NCI-H524 (cell line): ENCODE measurements at places on chromosomes 12 and 14.
A peak's percentile ranks its signal among the peaks of the same experiment; 100 is the strongest.

DNA sequence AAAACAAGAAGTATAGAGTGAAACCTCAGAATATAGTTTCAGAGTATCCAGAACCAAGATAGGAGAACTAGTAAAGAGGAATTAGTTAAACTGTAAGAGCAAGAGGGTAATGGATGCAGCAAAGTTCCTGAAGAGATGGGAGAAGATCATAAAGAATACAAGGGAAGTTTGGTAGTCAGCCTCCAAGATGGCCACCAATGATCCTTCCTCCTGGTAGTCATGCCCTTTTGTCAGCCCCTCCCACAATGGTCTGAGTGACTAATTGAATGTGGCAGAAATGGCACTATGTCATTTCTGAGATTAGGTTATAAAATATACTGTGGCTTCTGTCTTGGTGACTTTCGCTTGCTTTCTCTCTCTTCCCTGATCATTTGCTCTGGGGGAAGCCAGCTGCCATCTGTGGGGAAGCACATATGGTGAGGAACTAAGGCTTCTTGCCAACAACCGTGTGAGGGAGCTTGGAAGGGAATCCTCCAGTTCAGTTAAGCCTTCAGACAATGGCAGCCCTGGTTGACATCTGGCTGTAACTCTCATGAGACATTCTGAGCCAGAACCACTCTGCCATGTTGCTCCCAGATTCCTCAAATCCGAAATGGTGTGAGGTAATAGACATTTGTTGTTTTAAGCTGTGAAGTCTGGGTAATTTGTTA is 55.3 kb upstream of the AMN1 start:
- peak; percentile 93 for DNase-seq

GRCh38 chr12:22117563-22118237 is 71.7 kb downstream of the CMAS start:
- no peak for DNase-seq

DNA sequence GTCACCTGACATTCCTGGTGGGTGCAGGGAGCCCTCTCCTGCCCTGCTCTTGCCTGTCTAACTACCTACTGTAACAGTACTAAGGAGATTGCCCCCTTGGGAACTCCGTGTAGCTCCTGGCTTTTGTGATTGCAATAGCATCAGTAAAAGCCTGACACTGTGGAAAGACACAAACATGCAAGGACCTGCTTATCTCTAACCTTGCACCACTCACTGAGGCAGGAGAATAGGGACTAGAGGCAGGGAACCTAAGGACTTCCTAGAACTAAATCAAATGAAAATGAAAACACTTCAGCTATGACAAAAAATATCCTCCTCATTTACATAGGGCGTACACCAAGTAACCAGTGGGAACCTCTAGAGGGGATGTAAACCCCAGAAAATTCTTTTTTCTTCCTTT is 28.5 kb downstream of the TUBA1A start:
- no peak for DNase-seq

DNA sequence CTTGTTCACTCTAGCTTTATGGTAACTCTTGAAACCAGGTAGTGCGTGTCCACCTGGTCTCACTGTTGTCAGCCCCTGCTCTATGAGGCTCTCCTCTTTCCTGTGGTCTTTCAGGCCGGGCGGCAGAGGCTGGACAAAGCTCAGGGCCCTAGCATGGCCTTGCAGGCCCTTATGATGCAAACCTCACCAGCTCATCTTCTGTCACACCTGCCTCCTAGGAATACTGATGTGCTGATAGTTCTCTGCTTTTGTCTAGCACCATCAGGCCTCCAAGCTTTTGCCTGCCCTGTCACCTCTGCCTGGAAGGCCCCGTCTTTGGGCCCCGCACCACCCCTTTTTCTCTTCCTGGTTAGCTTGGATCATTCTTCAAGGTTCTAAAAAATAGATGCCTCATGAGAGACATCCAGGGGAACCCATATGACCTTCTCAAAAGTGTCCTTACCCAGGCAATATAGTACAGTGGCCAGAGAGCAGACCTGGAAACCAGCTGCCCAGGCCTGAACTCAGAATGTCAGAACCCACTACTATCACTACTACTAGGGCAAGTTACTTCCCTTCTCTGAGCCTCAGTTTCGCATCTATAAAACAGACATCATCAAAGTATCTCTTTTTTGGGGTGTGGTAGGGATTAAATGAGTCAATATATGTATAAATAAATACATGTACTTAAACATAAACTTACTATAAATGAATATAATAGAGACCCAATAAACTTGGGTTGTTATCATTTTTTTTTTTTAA is 91.7 kb downstream of the ZFP36L1 start:
- no peak for DNase-seq

DNA sequence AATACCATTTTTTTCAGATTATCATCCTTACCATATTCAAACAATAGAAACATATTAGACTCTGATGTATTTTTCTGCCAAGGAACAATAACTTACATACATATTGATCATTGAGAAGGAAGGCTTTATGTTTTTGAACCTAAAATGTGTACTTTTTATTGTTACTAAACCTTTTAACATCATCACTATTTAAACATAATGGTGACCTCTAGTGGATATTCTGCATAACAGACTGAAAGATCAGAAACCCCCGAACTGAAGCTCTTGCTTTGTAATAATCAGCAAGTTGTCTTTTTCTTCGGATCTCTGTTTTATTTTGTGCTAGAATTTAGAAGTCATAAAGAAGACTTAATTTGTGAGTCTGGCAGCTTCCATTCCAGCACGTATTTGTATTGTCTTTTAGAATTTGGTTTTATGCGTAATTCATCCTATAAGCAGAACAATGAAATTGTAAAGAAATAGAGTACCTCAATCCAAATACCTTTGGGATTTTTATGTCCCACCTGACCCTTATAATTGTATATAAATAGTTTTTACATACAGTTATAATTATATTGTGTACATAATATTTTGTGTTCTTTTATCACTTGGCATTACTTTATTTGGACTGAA is 125.9 kb upstream of the ATF1 start:
- DNase-seq = peak; percentile 44

DNA sequence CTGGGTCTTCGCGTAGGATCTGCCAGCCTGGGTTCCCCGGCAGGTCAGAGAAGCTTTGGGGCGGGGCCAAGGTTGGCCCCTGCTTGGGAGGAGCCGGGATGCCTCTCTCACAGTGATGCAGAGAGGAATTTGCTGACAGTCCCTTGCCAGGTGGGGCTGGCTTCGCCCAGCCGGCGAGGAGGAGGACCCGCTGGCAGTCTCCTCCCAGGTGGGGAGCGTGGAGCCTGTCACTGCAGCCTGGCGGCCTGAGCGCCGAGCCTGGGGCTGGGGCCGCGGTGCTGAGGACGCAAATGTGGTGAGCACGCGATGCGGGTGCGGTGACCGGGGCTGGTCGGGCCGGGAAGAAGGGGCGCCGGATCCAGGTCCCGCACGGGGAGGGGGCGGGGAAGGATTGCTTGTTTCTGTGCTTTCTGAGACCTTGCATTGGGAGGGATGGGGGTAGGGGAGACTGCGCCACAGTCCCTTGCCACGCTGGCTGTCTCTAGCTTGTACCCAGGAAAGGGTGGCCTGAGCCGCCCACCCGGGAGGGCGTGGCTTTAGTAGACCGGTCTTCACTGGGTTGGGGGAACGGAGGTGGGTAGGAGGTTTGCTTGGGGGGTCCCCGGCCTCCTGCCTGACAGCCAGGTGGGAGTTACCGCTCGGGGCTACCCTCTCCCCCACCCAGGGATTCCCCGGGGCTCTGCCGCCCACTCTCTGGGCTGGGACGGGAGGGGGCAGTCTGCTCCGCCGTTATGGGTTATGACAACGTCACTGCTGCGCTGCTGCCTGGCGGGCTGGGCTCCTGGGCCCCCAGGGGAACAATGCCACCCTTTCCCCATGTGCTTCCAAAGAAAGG is at the start of gene TMEM63C:
TMEM63C (plus strand) TSS at position 196 of the 835 bp plus-strand sequence. CDS start 37,016 bp downstream, outside the sequence.
- DNase-seq = peak; percentile 100

DNA sequence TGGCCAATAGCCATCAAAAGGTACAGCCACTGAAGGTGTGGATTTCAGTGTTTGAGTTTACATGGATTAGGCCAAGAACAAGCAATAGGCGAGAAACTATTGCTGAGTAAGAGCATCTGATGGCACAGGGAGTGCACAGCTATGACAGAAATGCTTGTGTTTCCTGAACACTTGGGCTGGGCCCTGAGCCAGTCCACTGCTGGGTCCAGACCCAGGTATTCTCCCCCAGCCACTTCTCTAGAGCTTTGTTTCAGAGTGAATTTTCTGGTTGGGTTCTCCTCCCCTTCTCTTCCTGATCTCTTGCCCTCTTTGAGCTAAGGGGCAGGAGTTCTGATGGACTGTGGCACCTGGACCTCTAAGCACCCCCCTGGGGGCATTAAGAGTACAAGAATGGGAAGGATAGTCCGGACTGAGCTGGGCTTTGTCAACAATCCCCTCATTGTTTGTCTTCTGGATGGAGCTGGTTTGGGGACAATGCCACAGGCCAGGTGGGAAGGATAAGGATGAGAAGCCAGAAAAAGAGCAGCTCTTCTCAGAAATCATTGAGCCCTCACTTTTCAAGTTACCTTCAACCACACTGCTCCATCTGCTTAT is 8.3 kb downstream of the HOXC5 start:
- no peak for DNase-seq

GRCh38 chr12:121120323-121120722 is 12.4 kb upstream of the P2RX7 start:
- no peak for DNase-seq

GRCh38 chr14:76329951-76330350 is 46.0 kb upstream of the ESRRB start:
- DNase-seq = no peak

- no peak for DNase-seq
Observed at GRCh38 chr14:49017447-49017846, 568.7 kb downstream of the RPS29 start.

DNA sequence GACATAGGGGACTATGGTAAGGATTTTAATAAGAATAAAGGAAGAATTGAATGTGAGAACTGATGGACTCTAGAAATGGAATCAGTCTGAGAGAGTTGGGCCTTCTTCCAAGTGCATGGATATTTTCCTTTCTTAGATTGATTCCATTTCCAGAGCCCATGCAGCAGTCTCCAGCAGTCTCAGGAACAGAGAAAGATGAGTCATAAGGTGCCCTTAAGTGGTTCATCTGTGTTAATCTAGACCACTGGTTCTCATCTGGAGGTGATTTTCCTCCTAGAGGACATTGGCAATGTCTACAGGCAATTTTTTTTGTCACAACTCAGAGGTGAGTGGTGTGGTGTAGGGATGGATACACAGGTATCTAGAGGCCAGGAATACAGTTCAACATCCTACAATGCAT is 25.9 kb downstream of the TRIM9 start:
- DNase-seq = no peak

GRCh38 chr12:71756054-71756690 is 1.5 kb downstream of the RAB21 start:
- DNase-seq = no peak

DNA sequence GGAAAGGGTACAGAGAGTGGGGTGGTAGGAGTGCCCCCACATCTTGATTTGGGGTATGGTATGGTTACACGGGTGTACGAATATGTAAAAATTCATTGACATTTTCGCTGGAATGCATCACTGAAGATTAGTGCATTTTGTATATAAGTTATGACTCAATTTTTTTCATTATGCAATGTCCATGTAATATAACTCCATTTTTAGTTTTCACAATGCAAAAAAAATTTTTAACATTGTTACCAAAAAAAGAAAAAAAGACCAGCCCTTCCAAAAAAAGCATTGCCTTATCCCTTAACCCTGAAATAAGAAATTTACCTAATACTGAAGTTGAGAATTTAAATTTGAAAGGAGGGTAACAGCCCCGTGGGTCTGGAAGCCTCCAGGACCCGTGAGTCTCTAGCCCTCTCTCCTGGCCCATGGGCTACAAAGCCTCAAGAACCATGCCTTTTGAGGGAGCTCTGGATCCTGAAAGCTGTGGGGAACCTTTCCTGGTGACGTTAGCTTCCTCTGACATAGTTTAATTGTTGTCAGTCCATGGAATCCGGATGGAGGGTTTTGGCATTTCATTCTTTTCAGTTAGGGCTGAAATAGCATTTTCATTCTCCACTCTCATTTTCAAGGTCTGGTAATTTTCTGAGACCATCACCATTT is 55.6 kb upstream of the ACTN1 start:
- DNase-seq = no peak

- DNase-seq = peak; percentile 25
Observed at GRCh38 chr14:56173365-56173922, 55.2 kb downstream of the PELI2 start.

- no peak for DNase-seq
Observed at GRCh38 chr14:89164168-89165073, 252.6 kb downstream of the FOXN3 start.

- DNase-seq = no peak
Observed at GRCh38 chr14:56803816-56804535, 6.3 kb downstream of the OTX2 start.

DNA sequence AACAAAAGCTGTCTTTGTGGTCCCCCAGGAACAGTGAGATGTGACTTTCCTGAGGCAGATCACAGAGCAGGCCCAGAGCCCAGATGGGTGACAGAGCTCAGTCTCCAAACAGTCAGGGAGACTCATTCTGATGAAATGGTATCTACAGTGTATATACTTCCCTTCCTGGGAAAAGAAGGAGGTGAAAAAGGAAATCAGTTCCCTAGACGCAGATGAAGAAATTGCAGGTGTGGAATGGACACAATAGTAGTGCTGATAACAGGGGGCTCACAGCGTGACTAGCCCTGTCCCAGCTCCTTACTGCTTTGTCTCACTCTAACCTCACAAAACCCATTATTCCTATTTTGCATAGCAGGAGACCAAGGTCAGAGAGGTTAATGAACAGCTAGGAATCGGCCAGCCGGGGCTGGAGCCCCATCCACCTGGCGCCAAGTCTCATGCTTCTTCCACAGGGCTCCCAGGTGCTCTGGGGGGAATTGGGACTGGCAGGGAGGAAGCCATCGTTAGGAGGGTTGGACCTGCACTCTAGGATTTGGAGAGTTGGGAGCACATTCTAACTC is 11.9 kb downstream of the KCNH3 start:
- DNase-seq = no peak

DNA sequence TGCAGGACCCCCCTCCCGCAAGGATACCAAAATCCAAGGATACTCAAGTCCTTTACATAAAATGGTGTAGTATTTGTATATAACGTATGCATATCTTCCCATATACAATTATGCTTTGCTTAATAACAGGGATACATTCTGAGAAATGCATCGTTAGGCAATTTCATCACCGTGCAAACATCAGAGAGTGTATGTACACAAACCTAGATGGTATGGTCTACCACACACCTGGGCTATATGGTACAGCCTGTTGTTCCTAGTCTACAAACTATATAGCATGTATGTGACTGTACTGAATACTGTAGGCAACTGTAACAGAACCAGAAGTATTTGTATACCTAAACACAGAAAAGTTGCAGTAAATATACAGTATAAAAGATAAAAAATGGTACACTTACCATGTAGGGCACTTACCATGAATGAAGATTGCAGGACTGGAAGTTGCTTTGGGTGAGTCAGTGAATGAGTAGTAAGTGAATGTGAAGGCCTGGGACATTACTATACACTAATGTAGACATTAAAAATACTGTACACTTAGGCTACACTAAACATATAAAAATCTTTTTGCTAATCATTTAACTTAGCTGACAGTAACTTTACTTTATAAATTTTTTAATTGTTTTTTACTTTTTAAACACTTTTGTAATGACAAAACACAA is 141.1 kb downstream of the SLC41A2 start:
- DNase-seq = no peak
